T-helper 9 cell (primary cell): ENCODE measurements at places on chromosomes 6 and 20.

DNA sequence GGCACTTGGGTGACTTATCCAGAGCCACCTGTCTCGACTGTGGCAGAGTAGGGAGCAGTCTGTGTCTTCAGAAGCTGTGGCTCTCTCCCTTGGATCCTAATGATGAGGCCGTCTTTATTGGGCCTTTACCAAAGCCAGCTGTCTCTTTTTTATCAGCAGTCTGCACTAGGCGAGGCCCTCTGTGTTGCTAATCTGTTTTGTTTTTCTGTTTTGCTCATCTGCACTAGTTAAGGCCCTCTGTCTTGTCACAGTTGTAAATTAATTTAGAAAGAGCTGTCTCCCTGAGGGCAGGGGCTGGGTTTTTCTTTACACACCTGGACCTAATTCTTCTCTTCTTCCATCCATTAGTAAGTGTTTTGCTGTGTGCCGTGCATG lies 45.0 kb downstream of the CDS2 start:
- no peak for DNase-seq

DNA sequence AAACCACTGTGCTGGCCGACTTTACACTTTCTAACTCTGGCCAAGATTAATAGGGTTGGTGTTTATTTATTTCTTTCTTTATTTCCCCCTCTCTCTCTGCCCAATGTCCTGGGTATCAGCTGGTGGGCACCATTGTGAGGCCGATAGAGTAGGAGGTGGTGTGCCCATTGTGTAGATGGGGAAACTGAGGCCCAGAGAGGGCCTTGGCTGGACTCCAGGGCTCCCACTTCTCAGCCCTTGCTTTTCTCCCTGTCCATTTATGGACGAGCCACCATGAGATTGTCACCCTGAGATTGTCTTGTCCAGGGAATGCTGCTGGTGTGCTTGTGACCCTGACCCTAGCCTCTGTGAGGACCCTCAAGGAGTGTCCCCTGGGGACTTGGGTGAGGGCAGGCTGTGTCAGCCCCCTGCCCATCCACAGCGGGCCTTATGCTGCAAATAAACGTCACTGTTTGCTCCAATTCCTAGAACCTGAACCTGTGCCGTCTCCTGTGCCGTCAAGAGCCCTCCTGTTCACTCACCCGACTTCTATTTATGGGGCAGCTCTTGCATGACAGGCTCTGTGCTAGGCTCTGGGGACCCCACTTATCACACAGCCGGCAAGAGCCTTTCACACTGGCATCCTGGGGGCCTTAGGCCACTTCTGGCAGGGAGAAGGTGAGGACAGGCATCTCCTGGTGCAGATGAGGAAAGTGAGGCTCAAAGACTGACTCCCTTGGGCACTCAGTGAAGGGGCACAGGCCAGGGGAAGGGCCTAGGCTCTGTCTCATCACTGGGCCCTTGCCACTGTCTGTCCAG lies 24.8 kb downstream of the SUN5 start:
- DNase-seq: no peak

- DNase-seq: peak; percentile 68
Measured at GRCh38 chr6:33314515-33314942, 651 bp upstream of the TAPBP start.

DNA sequence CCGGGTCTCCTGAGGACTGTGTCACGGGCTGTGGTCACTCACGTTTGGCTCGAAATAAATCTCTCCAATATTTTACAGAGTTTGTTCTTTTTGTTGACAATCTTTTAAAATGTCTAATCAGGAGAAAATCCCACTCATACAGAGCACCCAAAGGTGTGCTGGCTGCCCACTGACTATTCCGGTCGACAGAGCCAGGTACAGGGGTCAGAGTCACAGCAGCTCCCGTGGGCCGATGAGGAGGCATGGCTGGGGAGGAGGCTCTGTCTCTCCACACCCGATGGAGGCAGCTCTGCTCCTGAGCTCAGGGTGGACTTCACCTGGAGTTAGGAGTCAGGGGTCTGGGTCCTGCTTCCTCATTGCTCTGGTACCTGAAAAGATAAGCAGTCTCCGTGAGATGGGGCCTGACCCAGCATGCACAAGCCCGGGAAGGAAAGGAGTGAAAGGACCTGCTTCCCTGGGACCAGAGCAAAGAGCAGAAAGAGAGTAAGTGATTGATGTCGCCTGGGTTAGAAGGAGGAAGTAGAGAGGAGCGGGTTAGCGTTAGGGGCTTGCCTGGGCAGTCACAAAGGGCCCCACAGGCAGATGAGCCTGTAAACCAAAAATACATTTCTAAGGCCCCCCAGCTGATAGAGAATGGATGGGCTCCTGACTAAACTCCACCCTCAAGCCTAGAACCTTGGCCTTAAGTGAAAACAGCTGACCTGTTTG lies 53.5 kb upstream of the UNC93A start:
- DNase-seq: no peak

- no peak for DNase-seq
Measured at GRCh38 chr6:163338671-163339405, 75.7 kb upstream of the QKI start.
